Ureter (tissue), 1 donor: ENCODE measurements at places on chromosomes 7 and 10.

GRCh38 chr10:117578999-117579590, 36.5 kb downstream of the EMX2 start:
- no peak for DNase-seq

DNA sequence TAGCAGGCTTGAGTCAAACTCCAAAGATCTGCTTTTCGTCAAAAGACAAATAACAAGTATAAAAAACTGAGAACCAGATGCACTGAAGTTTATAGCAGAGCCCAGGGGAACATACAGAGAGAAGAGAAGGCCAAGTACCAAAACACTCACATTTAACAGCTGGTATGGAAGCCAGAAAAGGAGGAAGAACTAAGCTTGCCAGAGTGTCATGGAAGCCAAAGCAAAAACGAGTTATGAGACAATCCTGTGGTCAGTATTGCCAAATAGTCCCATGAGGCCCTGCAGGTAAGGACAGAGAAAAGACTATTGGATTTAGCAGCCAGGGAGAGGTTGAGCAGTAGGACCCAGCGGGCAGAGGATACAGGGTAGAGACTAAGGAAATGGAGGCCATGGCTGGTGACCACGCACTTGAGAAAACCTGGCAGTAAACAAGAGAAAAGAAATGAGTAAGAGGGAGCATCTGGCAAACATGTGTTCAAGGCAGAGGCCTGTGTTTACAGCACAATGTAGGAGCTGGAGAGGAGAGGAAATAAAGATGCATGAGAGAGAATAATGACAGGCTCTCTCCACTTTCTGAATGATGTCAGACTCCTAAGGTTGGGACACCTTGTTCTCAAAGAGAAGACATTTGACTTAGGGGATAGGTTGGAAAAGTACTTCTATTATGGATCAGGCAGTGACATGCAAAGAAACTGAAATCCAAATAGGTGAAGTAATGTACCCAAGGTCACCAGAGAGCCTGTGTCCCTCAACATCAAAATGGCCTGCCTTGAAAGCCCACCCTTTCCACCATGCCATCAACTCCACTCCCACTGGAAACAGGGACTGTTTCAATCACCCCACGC, 9.1 kb downstream of the CREB3L2 start:
- DNase-seq = no peak

DNA sequence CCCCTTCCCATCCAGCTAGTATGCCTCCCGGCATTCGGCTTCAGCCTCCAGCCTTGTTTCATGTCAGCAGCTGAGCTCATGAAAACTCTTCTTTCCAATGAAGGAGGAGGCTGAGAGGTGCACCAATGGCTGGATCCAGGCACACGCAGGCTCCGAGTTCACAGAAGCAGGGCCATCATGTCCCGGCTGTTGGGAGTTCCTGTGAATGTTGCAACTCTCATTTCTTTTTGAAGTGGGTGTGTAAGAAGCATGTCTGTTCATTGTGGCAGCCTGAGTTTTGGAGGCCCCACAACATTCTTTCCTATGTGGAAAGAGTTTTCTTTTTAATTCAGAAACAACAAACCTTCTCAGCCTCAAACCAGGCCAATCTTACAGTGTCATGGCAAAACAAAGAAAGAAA, 89.7 kb downstream of the PTPRE start:
- DNase-seq = no peak

DNA sequence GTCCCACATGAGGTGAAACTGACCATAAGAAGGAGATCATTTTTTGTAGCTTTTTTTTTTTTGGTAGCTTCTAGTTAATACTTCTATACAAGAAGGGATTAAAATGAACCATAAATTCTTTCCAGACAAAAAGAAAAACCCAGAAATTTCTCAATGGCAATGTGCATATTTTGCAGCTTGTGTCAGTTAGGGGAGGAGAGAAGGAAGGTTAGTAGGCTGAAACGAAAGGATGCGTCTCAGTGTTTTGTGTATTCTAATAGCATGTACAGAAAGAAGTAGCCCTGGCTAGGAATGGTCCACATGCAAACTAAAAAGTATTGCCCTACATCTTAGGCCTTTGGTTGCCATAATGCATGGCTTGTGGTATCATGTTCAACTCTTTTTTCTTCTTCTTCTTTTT, 90.6 kb downstream of the CACNB2 start:
- DNase-seq = no peak

DNA sequence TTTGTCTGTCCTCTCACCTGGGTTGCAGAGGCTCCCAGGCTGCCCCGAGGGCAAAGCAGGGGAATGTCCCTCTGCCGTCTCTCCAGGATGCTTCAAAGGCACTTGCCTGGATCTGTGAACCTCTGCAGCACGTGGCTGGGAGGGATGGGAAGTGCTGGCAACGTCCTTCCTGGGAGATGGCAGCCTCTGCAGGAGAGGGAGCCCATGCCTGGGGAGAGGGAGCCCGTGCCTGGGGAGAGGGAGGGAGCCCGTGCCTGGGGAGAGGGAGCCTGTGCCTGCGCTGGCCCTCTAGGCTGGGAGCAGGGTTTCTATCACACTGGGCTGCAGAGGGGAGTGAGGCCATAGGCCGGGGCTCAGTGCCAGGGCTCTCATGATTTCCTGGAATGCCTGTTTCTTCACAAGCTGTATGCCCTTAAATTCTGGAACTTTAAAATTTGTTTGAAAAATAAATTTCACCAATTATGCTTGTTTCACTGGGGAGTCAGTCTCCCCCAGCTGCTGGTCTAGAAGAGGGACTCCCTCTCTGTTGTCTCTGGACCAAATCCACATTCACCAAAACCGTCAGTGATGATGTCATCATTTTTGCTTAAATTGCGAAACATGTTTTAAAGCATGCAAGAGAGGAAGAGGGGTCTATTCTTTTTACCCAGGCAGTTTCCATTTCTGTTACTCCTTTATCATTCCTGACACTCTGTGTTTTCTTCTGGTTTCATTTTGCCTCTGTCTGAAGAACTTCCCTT, 135.7 kb downstream of the DNAJB6 start:
- no peak for DNase-seq

GRCh38 chr7:108789451-108789850, 219.8 kb downstream of the DNAJB9 start:
- DNase-seq = no peak

DNA sequence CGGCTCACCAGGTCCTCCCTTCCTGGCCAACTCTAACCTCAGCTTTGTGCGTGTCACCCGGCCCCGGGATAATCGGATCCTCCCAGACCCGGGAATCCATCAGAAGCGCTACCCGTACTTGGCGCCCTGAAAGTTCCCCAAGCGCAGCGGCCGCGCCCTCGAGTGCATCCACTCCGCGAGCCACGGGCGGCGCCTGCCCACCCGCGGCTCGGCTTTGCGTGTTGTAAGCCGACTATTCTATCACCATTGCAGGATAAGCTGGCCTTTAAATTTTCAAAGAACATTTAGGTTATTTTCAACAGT, 35.7 kb upstream of the EBLN1 start:
- no peak for DNase-seq

GRCh38 chr10:102269017-102269416, 23.7 kb downstream of the GBF1 start:
- DNase-seq = no peak

- no peak for DNase-seq
These were observed 1.4 kb downstream of the ZNF282 start for GRCh38 chr7:149196705-149197171.

- DNase-seq = no peak
These were observed 32.7 kb upstream of the RBAK start for GRCh38 chr7:5012985-5013384.

- peak; percentile 32 for DNase-seq
These were observed 228.6 kb downstream of the GLRX3 start for GRCh38 chr10:130364631-130365411.

GRCh38 chr7:11212080-11212711, 238.5 kb downstream of the PHF14 start:
- DNase-seq = peak; percentile 62

DNA sequence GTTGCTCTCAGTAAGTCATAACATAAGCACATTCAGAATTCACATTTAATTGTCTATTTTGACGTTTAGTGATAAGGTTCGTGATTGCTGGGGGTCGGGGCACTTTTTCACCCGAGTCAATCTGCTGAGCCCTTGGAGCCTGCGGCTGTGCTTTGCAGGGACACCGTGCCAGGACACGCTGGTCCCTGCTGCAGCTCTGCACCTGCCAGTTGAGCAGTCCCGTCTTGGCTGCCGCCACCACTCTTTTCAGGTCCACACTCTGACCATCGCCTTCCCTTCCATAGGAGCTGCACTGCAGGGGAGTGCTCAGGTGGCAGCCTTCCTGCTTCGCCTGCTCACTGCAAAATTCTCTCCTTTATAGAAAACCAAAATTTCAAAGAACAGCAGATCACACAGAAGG, 36.4 kb downstream of the CUL1 start:
- no peak for DNase-seq

DNA sequence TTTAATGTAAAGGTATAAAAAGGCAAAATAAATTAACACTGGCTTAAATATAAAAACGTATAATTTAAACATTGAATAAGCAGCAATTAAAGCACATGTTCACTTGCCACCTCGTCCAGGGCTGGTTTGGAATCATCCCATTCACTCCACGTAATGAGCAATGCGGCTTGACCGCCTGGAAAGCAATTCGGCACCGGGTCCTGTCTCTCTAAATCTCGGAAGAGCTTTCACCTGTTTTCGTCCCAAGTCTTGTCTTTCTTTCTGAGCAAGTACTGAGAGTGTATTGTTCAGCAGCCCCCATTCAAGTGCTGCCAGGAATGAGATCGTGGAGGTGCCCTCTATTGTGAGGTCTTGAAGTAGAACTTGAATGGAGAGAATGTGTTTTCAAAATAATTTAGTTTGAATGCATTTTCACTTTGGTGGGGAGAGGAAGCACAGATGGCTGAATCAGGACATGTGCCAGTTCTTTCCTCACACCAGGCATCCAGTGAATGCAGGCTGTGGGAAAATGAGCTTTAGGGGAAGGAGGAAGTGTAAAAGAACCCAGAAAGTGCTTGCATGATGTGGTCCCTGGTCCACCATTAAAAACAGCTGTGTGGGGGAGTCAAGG, 515.2 kb downstream of the REEP3 start:
- DNase-seq = no peak

DNA sequence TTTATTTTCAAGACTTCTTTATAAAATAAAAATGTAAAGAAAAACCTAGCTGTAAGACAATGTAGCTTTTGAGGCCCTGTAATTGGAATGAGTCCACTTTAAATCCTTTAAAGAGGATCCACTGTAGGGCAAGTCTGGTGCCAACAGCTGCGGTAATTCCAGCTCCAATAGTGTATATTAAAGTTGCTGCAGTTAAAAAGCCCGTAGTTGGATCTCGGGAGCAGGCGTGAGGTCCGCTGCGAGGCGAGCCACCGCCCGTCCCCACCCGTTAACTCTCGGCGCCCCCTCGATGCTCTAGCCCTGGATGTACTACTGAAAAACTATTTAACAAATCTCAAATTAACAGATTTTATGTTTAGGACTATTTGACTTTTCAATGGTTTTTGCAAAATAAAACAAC, 414.7 kb upstream of the SEMA3C start:
- no peak for DNase-seq

GRCh38 chr7:155545348-155545747, 1.0 kb downstream of the CNPY1 start:
- DNase-seq = no peak

GRCh38 chr10:76433161-76434005, 1002.0 kb downstream of the LRMDA start:
- no peak for DNase-seq

- peak; percentile 33 for DNase-seq
These were observed 96.5 kb upstream of the SDK1 start for GRCh38 chr7:3204526-3204925.

GRCh38 chr7:144110272-144110671, 889 bp downstream of the OR2A2 start:
- no peak for DNase-seq

DNA sequence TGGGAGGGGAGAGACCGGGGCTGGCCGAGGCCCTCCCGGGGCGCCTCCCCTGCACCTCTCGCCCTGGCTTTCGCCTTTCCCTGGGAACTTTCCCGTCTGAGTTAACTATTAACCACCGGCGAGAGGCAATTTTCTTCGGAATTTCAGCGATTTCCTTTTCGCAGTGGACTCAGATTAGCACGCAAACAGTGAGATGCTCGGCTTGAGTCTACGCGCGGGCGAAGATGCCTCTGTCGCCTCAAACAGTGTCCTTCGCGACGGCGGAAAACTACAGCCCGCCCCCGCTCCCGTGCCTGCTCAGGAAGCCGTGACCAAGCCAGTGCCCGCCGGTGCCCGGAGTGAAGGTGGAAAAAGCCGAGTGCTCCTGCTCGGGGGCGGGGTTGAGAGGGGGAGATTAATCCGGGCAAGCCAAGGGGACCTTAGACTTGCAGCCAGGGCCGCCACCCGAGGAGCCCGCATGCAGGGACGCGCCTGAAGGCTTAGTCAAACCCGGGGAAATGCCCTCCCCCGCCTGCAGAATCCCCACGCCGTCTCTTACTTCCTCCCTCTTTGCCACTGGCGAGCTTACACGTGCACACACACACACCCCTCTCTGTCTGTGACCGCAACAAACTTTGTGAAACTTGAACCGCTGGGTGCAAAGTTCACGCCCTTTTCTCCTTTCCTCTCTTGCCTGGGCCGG, 14.5 kb upstream of the PAX2 start:
- no peak for DNase-seq

DNA sequence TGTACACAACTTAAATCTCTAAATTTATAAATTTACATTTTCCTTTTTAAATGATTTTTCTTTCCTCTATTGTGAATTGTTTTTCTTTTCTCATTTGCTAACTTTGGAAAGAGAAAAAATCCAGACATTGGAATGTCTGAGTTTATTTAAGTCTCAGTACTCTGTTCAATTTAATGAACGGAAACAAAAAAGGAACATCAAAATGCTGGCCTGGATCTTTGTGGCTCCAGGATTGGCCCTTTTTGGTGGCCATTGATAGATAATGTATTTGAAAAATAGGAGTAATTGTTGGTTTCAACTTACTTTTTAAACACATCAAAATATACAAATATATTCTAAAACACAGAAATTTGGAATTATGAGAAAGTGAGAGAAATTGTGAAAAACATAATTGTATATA, 336.0 kb downstream of the SUGCT start:
- no peak for DNase-seq

DNA sequence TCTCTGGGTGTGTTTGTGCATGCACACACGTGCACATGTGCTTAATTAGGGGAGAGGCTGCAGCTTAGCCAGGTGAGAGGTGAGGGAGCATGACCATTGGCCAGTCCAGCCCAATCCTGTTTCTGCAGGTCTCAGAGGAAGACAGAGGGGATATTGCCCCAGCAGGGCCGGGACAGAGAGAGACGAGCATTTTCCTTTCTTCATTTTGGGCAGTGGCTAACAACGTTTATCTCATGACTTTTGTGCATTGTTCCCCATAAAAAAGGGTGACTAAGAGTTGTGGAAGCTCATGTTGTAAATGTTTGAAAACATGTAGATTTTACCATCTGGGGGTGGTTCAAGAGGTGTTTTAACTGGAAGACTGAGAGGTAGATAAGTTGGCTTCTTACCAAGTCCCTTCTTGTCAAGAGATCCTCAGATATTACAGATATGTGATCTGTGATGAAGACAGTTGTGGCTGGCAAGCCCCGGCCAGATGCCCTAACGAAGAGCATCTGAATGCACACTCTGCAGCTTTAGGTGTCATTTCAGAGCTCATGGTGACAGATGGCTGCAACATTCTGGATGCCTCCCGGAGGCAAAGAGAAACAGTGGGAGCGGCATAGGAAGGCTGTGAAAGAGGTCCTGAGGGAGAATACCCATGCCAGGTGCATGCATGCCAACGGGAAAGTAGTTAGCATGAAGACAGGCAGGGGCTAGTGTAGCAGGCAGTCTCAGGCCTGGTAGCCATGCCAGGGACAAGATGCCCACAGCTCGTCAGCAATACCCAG, 16.7 kb upstream of the DMBT1 start:
- DNase-seq = no peak
